ENCODE measurements at places on chromosomes 16 and 17.

- no peak for DNase-seq
Measured at GRCh38 chr17:57338257-57338914, 82.1 kb downstream of the MSI2 start.

- no peak for DNase-seq
Measured at GRCh38 chr16:12474806-12475410, 328.8 kb downstream of the CPPED1 start.

DNA sequence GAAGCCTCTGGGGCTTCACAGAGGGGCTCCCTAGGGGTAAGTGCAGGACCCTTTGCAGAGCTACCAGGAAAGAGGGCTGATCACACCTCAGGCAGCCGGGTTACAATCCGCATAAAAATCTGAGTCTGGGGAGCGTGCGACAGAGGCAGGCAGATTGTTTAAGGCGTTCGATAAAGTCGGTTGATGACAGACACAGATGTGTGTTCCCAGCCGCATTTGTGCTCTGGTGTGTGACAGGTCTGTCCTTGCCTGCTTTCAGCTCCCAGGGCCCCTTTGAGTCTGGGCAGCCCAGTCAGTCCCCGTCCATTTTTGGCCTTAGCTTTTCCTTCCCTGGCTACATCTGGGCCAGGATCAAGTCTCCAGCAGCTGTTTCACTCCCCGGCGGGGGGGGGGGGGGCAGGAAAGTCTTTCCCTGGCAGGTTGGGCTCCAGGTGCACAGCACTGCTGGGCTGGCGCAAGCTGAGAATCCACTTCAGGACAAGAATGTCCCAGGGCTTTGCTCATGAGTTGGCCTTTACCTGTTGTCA lies 1.3 kb upstream of the ZACN start:
- no peak for DNase-seq

DNA sequence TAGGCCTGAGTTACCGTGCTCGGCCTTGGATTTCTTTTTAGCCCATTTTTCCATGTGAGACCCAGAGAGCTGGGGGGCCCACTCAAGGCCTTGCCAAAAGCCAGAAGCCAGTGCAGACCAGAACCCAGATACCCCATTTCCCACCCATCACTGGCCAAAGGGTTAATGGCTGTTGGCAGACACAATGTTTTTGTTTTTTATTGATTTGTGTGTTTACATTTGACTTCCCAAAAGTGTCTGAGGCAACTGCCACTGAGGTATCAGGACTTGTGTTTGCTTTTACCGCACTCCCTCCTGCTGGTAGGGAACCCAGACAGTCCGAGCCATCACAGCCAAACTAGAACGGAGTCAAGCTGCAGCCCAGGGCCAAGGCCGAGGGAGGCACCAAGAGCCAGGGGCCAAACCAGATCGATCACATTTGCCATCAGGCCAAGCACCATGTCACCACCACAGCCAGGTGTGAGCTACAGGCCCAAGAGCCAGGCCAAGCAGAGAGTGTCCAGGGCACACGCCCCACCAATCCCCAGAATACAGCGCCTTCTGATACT lies 7.7 kb upstream of the TNFSF12 start:
- no peak for DNase-seq

DNA sequence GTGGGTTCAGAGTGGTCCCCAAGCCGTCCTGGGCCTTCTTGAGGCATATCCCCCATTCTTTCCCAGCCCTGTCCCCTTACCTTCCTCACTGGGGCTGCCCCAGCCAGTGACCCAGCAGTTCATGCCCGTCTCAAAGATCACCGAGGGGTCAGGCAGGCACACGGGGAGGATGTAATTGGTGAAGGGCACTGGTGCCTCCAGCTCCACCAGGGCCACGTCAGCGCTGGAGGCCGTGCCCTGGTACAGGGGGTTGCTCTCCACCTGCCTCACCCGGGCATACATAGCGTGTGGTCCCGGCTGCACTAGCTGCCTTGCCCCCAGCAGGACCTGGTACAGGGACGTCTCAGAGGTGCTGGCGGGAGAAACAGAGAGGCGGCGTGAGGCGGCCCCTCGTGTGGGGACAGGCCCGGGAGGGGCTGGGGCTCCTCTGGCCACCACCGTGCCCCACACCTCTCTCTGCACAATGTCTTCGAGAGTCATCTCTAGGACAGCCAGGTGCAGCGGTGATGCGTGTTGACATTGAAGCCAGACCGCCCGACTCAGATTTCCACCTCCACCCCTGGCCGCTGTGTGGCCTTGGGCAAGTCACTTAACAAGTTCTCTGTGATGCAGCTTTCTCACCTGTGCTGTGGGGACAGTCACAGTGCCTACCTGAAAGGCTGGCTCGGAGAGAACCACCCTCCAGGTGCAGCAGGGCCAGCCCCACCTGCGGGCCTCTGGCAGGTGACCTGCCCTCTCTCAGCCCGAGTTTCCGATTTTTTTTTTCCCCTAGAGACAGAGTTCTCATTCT lies 5.8 kb downstream of the PRSS27 start:
- DNase-seq = no peak

GRCh38 chr17:48981927-48982539 lies 13.6 kb upstream of the GIP start:
- DNase-seq = no peak

- no peak for DNase-seq
Measured at GRCh38 chr17:46876353-46876887, 25.0 kb downstream of the WNT9B start.

DNA sequence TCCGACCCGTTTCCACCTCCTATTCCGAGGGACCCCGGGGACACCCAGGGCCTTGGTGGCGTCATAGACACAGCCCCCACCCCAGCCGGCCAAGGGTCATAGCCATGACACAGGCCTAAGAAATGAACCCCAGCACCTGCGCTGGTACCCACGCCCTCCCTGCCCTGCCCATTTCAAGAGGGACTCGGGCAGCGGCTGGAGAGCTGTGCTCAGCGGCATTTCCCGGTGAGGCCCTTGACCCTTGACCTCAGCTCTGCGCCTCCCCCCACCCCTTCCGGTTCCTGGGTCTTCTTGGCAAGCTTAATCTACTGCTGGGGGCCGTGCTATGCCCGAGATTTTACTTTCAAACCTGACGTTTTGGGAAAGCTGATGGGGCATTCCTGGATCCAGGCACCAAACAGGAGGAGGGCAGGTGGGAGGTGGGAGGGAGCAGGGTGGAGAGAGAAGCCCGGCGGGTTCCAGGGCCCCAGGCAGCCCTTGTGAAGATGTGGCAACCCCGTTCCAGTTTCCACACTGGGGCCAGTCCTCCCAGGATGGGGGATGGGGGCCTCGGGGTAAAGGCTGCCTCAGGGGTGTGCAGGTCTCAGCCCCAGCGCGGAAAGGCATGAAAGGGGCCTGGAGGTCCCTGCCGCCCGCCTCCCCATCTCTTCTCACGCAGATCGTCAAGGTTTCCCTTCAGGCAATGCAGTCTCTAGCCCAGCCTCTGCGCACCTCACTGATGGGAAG lies at the start of gene SLC22A31:
Gene SLC22A31, minus strand, starts transcription at position 414 of the 726 bp plus-strand sequence. Its CDS starts 36 bp downstream, at position 378.
- DNase-seq = no peak

GRCh38 chr16:17470908-17471718 lies at the start of gene XYLT1:
Gene XYLT1 (minus strand): TSS chr16:17470960. CDS start chr16:17470796, 164 bp downstream.
- DNase-seq = no peak

DNA sequence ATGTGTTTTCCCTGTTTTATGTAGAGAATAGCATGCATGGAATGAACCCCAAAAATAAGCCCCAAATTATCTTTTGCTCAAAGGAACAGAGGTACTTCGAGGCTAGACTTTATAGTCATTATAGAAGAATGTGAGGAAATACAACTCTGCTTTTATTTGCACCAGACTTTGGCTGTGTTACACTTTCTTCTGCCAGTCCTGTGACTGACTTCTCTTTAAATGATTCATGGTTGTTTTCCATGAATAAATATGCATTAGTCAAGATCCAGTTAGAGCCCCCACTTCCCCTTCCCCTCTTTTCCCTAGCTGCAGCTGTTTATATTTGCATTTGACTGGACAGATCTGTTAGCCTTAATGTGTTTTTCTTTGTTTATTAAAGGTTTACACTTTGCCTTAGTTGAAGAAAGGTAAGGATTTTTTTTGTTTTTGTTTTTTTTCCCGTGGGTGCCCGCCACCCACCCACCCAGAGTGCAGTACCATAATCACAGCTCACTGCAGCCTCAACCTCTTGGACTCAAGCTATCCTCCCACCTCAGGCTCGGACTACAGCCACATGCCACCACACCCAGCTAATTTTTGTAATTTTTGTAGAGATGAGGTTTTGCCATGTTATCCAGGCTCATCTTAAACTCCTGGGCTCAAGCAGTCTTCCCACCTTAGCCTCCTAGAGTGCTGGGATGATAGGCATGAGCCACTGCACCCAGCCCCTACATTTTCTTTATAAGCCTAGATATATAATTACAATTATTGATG lies 152.6 kb downstream of the CYB561 start:
- DNase-seq = no peak

- DNase-seq = no peak
Measured at GRCh38 chr16:47612711-47613110, 151.6 kb downstream of the PHKB start.

- DNase-seq = no peak
Measured at GRCh38 chr16:1308036-1308976, 1.1 kb upstream of the UBE2I start.

GRCh38 chr17:57132663-57133062 lies 47.6 kb downstream of the AKAP1 start:
- no peak for DNase-seq

- no peak for DNase-seq
Measured at GRCh38 chr16:71297341-71297634, 8.1 kb upstream of the CMTR2 start.

DNA sequence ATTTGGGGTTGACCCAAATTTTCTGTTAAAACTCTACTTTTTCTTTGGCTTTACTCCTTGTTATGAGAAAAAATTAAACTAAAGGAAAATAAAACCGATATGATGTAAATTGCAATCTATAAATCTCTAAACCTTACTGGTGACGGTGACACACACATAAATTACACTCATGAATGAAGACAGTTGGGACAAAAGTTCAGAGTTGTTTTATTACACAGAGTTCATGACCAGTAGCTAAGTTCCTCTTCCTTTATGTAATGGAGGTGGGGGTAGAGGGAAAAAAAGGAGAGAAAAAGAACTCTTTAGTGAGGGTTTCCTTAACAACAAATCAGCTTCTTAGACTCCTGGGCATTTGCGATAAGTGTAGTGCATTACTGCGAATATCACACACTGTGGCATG lies 220.7 kb downstream of the KCNJ2 start:
- DNase-seq = no peak

GRCh38 chr17:66416207-66416940 lies 114.0 kb downstream of the PRKCA start:
- DNase-seq = no peak

DNA sequence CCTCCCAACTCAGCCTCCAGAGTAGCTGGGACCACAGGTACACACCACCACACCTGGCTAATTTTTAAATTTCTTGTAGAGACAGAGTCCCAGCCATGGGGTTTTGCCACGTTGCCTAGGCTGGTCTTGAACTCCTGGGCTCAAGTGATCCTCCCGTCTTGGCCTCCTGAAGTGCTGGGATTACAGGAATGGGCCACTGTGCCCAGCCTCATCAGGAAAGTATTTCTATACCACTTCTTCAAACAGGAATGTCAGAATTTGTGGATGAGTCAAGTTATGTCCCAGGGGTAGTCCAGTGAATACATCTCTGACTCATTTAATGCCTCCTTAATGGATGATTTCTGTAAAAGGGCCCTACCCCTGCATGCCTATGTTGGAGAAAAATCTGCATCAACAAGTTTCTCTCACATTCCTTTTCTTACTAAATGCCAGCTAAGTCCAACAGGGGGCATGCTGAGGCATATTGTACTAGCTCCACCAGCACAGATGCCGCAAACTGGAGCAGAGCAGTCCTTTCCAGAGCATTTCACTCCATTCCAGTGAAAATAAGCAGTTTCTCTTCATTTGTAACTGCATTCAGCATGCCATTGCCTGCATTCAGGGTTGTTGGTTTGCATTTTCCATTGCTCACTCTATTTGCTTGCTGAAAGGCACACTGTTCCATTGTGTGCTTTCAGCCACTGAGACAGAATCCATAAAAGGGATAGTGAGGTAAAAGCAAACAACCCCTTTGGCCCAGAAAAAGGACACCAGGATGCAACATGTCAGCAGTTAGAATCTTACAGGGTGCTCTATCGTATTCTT lies 5.3 kb upstream of the CAVIN1 start:
- no peak for DNase-seq

DNA sequence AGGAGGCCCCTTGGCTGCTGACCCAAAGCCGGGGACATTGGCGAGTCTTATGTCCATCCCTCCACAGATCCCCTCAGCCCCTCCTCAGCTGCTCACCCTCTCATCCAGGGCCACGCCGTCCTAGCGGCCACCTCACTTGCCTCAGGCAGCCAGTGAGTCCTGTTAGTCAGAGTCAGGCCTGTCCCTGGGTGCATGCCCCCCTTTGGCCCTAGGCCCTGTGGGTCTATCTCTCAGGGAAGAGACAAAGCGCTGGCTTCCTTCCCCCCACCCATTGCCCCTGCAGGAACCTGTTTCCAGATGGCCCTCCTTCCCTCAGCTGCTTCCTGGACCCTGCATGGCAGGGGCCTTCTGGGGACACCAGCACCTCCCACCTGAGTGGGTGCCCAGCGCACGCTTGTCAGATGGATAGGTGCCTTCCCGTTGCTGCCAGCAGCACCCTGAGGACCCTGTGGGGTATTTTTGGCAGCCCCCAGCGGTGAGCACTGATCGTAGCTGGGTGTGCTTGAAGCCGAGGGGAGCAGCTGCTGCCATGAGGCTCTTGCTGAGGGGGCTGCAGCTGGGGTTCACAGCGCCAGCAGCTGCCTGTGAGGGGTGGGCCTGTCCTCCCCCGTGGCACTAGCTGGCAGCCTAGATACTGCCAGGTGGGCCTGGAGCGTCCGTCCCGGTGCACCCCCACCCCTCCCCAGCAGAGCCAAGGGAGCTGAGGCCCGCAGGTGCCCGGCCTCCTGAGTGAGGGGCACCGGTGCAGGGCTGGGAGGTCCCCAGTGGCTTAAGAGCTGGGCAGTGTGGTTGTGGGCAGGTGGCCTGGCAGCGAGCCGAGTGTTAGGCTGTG lies 8.4 kb downstream of the DBNDD1 start:
- no peak for DNase-seq

DNA sequence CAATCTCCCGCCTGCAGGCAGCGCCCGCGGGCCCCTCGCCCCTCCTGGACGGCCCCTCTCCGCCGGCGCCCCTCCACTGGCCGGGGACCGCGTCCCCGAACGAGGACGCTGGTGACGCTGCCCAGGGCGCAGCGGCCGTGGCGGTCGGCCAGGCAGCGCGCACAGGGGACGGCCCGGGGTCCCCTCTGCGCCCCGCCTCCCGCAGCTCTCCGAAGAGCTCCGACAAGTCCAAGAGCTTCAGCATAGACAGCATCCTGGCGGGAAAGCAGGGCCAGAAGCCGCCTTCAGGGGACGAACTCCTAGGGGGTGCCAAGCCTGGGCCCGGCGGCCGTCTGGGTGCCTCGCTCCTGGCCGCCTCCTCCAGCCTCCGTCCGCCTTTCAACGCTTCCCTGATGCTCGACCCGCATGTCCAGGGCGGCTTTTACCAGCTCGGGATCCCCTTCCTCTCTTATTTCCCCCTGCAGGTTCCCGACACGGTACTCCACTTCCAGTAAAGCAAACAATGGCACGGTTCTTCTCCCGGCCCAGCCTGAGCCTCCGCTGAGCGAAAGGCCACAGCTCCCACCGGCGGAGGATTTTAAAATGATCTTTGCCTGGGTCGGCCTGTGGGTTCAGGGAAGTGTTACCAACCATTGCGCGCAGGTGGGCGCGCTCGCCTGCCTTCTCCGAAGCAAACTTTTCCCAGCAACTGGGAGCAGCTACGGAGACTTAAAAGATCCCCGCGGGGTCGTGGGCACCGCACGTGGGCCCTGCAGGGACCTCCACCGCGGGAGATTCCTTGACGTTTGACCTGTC lies 1.1 kb downstream of the FOXL1 start:
- DNase-seq = no peak

Measured in glomerular endothelial cell (primary cell).